ENCODE measurements at places on chromosomes 12 and 14. TPM values are rescaled to one million over a fixed set of nuclear protein-coding genes. Genes with fewer than 3 reads are reported as not detected.

The KRT81 gene
- under 0.01 TPM for total RNA-seq

DNA sequence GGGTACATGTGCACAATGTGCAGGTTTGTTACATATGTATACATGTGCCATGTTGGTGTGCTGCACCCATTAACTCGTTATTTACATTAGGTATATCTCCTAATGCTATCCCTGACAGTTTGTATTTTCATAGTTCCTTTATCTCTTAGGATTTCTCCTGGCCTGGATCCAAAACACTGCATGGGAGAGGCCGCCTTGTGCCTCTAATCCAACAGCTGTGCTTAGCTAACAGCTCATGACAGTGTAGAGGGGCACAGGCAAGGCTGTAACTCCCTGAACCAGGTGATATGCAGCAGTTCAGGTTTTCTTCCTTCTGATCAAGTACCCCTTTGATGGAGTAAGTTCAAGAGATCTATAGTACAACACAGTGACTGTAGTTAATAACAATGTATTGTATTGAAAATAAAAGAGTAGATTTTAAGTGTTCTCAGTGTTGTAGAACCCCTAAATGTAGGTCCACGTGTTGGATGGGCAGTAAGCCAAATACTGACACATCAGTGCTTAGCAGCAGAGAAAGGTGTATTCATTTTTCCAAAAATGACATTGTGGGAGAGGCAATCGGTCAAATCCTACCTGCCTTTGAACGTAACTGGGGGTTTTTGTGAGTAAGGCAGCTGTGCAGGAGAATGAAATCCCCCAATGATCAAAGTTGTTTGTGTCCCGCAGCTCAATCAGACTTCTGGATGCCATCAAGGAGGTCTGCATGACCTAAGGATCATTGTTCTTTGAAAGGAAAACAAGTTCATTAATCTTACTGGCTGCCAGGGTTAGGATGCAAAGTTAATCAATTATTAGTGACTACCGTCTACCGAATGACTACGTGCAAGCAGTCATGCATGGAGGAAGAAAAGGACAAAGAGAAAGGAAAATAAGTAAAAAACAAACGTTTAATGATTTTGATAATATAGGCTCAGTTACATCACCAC lies 89.3 kb upstream of the FGD4 start:
- peak; percentile 29 for DNase-seq

The CBLN3 gene
- 0.72 TPM for total RNA-seq

The ASPG gene
- total RNA-seq, result not detected

DNA sequence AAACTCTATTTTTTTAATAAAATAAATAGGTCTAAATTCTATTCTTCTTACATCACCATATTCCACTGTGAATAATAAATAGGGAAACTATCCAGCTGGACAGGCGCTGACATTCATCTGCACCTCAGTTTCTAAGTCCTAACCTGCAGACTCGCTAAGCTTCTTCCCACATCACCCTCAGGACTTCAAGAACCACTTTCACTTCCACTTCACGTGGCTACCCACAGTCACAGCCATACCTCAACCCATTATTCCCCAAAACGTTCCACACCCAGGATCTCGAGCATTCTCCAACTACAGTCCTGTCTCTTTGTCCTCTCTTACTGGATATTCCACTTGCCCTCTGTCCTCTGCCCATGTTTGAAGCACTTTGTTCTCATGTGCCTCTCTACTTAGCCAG lies 71.1 kb downstream of the C2CD5 start:
- DNase-seq, result no peak

- DNase-seq, result no peak
These were observed 1.6 kb downstream of the TULP3 start for GRCh38 chr12:2892246-2892645.

DNA sequence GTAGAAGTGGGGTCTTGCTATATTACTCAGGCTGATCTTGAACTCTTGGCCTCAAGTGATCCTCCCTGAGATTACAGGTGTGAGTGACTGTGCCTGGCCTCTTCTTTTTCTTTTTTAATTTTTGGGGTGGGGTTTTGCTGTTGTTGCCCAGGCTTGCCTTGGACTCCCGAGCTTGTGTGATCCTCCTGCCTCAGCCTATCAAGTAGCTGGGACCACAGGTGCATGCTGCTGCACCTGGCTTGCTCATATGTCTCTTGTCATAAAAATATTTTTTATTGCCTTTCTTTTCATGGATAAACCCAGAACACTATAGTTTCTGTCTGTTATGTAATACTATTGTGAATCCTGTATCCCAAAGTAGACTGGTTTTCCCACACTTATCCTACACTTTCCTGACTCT lies 26.0 kb downstream of the SCYL2 start:
- DNase-seq, result no peak

DNA sequence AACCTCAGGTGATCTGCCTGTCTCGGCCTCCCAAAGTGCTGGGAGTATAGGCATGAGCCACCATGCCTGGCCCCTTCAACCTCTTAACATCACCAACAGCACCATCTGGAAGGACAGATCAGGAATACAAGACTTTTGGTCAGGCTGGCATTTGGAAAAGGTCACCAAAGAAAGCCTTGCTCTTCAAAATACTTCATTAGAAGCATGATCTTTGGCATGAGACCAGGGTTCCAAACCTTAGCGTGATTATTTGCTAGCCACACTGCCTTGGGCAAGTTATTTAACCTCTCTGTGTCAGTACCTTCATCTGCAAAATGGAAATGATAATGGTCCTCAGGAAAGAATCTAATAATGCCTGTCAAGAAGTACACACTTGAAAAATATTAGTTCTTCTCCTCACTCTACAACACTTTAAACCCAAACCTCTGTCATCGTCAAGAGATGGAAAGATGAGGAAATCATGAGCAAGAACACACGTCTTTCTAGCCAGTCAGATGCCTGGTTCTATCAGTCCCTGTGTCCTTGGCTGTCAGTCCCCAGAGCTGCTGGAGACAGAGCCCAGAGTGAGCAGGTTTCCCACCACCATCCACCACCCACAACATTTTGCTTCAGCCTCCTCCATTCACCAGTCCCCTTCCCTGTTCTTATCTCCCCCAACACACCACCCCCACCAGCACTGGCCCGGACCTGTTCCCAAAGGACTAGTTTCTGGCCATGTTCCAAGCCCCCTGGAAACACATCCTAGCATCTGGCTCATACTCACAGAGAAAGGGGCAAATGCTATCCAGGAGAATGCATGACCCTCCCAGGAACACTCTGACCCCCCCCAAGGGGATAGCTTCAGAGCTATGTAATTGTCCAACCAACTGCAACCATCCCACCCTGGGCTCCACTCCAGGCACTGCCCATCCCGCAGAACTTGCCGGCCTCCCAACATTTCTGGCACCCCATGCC lies 2.0 kb downstream of the ADCY6 start:
- DNase-seq, result no peak

GRCh38 chr12:79936670-79937069 lies 1.8 kb upstream of the PPP1R12A start:
- no peak for DNase-seq

DNA sequence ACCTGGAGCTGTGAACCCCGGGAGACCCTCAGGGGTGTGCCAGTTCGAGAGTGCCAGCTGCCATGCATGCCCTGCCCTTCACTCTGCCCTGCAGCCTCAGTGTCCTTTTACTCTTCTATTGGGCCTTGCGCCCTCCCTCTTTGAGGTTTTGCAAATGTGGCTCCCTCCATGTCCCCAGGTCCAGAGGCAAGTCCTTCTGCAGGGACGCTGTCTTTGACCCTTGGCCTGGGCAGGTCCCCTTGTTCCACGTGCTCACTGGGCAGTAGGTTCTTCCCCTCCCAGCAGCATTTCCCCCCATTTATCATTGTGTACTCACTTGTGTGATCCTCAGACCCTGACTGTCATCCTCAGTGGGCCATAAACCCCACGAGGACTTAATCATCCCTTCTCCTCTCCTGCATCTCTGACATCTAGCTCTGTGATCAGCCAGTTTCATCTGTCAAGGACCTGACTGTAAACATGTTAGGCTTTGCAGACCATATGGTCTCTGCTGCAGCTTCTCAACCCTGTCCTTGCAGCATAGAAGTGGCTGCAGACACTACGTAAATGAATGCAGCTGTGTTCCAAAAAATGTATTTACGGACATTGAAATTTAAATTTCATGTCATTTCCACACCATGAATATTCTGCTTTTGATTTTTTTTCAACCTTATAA lies 36.6 kb downstream of the TSPAN9 start:
- no peak for DNase-seq

- DNase-seq, result no peak
These were observed 139.4 kb upstream of the FRMD6 start for GRCh38 chr14:51512316-51512715.

The HAL gene
- total RNA-seq, result 0.56 TPM

The SIRT4 gene
- total RNA-seq, result 2.0 TPM

GRCh38 chr12:4280351-4281163 lies 7.0 kb downstream of the CCND2 start:
- DNase-seq, result no peak

DNA sequence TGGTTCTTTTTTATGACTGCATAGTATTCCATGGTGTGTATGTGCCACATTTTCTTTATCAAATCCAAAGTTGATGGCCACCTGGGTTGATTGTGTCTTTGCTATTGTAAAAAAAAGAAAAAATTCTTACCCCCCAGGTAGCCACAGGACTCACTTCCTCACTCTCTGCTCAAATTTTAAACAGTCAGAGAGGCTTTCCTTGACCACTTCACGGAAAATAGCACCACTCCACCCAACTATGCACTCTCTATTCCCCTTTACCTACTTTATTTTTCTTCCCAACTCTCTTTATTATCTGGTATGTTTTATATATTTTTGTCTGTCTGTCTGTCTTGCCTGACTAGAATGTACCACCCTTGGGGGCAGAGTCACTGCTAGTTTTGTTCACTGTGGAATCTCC lies 205.3 kb downstream of the BTG1 start:
- DNase-seq, result no peak

- no peak for DNase-seq
These were observed 41.7 kb upstream of the DDX11 start for GRCh38 chr12:31031951-31032335.

DNA sequence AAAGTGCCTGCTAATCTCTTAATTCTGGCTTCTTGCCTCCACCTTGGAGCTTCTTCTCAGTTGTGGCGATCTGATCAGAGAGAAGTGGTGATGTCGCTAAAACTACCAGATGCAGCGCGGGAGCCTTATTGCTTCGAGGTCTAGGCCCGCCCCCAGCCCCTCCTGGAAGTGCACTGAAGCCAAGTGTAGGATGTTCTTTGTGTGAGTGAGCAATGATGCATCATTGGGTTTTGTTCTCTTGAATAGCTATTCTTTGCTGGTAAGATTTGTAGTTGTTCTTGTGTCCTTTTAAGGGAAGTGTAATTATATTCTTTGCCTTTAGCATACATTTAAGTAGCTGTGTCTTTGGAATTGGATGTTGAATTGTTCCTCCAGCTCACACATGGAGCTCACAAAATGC lies 35.8 kb downstream of the MTHFD1 start:
- peak; percentile 61 for DNase-seq
